T-helper 22 cell (primary cell): ENCODE measurements at places on chromosomes 12 and 14.

- DNase-seq = no peak
These were observed 32.2 kb upstream of the DCD start for GRCh38 chr12:54680374-54680773.

DNA sequence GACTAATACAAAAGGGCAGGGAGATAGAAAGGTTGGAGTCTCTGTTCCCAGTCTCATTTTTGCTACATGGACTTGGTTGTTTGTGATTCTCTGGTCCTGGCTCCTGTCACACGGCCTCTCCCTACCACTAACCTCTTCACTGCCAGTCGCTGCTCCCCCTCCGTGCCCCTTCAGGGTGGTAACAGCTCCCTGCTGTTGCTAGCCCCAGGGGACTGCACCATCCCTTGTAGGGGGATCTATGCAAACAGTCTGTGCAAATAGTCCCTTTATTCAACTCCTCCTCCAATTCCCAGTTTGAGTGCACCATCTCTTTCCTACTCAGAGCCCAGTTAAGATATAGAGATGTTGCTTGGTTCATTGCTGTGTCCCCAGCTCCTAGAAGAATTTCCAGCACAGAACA, 51.1 kb downstream of the CCDC60 start:
- no peak for DNase-seq

DNA sequence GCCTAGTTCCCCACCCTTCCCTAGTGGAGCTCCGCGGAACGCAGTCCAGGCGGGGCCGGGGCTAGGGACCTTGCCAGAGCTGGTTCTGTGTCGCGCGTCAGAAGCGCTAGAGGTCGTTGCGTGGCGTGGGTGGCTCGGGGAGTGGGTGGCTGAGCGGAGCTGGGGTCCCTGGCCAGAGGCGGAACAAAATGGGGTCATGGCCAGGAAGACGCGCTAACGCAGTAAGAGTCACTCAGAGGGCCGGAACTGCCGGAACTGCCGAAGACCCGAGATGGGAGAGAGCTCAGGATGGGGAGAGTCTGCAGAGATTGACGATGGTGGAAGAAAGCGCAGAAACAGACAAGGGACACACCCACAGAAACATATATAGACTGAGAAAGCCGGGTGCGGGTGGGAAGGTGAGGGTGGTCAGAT, 4.8 kb downstream of the DGKA start:
- DNase-seq = no peak

GRCh38 chr12:7065073-7065623, 4.6 kb downstream of the C1S start:
- no peak for DNase-seq

- no peak for DNase-seq
These were observed 6.2 kb downstream of the LIMA1 start for GRCh38 chr12:50276912-50277671.

DNA sequence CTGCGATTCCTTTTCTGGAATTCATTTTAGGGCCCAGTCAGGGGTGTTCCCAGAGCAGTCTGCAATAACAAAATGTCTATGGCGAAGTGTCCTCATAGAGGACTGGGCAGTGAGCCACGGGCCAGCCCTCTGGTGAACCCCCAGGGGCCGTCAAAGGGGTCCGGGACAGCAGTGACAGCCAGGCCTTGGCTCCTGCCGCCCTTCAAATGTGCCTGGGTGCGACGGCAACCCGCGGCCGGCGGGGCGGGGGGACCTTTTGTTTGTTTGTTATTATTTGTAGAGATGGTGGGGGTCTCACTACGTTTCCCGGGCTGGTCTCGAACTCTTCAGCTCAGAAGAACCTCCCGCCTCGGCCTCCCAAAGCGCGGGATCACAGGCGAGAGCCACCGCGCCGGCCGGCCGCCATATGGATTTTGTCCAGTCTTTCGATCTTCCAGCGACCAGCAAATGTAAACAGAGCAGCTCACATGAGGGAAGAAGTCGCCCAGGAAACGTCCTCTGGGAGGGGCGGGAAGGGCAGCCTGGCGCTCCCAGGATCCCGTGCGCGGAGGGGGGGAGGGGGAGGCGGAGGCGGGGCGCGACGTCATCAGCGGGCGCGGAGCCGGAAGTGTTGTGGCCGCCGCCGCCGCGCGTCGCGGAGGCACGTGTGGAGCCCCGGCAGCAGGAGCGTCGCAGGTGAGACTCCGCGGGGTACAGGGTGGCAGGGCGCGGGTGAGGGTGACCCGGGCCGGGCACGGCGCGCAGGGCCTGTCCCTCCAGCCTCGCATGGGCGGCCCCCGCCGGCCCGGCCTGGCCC, at the start of gene TRMT61A:
Gene TRMT61A (plus strand): TSS at position 610 of the 796 bp plus-strand sequence. CDS start 783 bp downstream, outside the sequence.
- peak; percentile 69 for DNase-seq

DNA sequence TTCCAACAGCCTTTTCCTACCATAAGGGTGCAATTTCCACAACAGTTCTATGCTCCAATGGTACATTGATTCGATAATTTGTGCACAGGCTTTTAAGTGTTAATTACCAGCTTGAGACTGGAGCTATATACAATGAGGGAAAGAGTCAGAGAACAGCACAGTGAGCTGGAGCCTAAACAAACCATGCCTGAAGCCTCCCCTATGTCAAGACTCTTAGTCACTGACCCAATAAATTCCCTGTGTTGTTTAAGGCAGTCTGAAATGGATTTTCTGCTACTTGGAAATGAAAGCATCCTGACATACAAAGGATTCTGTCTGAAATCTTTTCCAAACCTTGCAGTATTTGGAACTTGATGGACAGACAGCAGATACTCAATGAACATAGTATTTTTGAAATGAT, 149.0 kb downstream of the EFCAB11 start:
- no peak for DNase-seq

GRCh38 chr12:27460471-27460978, 14.0 kb downstream of the SMCO2 start:
- DNase-seq = no peak

DNA sequence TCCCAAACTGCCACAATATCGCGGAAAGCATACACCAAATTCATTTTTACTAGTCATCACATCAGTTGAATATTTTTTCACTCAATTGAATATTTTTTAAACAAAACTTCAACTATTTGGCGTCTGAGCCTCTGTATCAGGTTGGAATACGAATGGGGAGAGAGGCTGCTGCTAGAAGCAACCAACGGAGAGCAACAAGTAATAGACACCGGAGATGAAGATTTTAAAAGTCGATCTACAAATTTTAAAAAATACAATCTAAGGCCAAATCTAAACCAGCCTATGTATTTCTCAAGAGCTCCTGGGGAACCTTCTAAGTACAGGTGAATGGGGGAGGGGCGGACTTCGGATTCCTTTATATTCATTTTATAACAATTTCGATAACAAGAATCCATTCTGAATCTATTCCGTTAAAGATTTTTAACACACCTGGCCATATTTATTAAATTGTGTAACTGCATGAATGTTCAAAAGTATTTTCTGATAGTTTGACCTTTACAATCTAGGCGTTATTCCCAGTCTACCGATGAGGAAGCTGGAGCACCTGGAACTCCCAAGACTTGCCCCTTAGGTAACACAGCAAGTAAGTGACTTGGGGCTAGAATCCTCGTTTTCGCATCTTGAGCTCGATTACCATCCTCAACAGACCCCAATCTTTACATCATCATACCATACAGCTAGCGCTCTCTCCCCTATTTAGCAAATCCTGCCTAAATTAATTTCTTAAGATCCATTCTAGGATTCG, 1.2 kb downstream of the GNPNAT1 start:
- no peak for DNase-seq

DNA sequence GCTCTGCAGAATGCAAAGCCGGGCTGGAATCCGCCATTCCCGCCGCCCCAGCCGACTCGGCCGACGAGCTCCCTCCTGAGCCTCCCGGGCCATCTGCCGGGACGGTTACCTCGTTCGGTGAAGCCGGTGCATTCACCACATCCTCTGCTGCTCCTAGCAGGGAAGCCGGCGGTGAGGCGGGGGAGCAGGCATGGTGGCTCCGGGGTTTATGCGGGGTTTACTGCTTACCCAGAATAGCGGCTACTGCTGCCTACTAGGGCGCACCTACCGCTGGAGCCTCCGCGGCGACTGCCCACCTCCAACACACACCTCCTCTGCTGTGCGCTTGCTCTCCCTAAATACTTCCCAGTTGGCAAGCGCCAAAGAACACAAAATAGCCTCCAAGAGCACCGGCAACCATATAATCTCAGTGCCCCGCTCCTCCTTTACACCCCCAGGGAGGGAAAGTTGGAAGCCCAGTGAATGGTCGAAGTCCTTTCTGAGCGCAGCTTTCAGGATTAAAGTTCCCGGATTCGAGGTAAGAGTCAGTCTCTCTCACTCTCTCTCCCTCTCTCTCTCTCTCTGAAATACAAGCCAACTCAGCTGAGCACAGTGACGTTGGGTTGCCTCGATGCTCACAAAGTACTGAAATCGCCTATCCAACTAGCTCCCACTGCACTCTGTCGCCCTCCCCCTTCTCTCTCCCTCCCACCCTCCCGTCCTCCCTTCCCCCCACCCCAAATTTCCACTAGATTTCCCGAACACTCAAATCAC, at the start of gene TBX5:
Gene TBX5 (minus strand): TSS at position 626 of the 753 bp plus-strand sequence. CDS start 2,246 bp downstream, outside the sequence.
- no peak for DNase-seq

- no peak for DNase-seq
These were observed 29.4 kb downstream of the ACAD10 start for GRCh38 chr12:111715279-111715678.

DNA sequence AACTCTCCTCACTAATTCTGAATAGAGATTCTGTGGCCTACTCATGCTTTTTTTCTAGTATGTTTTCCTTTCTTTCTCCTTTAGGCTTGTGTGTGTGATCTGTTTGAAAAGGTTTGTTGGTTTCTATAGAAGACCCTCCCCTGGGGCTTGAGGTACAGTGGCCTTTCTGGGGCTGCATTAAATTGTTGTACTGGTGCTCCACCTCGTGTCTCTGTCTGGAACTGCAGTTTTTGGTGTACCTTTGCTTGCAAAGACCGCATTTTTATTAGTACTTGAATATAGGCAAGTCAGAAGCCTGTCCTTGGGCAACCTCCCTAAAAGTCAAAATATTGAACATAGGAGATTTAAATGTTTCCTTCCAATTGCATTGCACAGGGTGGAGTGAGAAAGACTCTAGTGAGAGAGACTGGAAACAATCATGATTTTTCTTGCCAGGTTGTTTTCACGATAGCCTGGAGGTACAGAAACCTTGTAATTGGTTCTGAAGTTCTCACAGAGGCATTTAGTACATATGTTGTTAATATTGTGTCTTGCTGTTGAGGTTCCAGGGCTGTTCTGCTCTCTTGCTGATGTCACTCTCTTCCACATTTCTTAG, 39.0 kb downstream of the SLCO1B1 start:
- DNase-seq = no peak

- DNase-seq = no peak
These were observed 43.5 kb downstream of the FLRT2 start for GRCh38 chr14:85573406-85573805.

DNA sequence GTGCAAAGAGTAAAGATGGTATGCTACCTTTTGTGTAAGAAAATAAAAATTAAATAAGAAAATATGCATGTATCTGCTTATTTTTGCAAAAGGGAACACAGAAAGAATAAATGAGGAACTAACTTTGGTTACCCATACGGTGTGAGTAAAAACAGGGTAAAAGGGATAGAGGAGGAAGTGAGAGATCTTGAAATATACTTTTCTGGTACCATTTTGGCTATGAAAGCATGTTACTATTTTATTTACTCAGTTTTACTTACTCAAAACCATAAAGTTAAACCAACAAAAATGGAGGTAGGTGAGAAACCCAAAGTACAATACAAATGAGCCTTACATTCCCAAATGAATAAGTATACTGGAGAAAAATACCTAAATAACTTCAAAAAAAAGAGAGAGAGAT, 122.0 kb upstream of the EGLN3 start:
- no peak for DNase-seq

DNA sequence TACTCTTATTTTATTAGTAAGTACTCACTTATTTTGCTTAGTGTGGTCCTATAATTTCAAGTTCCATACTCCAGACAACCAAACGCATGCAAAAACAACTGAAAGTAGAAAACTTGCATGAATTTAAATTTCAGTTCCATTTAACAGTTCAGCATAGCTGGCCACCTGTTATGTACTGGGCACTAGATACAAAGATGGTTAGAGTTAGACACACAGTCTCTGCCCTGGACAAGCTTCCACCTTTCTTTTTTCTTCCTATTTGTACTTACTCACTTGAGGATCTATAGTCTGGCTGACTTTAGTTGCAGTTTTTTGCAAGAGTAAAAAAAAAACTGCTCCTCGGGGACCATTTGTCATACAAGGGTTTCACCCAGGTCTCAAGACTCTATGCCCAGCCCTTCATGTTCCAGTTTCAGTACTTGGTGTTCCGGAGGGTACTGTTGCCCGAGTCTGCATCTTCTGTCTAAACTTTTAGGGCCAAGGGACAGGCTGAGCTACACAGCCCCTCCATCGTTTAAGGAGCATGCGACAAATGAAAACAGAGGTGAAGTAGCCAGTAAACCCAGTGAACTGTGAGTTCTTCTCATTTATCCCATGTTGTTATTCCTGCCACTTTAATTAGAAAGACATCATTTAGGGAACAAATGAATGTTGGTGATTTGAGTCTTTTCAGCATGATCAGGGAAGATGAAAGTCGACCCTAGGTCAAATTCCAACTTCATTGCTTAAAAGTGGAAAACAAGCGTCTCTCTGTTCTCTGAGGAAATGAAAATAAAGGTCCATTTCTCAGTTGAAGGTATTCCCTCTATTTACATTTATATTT, 22.3 kb downstream of the RPGRIP1 start:
- no peak for DNase-seq

GRCh38 chr12:119775246-119775895, 101.7 kb downstream of the CIT start:
- no peak for DNase-seq

- no peak for DNase-seq
These were observed 7.5 kb downstream of the UTP20 start for GRCh38 chr12:101287357-101287756.

GRCh38 chr12:99137124-99137855, 492.2 kb downstream of the APAF1 start:
- DNase-seq = no peak

DNA sequence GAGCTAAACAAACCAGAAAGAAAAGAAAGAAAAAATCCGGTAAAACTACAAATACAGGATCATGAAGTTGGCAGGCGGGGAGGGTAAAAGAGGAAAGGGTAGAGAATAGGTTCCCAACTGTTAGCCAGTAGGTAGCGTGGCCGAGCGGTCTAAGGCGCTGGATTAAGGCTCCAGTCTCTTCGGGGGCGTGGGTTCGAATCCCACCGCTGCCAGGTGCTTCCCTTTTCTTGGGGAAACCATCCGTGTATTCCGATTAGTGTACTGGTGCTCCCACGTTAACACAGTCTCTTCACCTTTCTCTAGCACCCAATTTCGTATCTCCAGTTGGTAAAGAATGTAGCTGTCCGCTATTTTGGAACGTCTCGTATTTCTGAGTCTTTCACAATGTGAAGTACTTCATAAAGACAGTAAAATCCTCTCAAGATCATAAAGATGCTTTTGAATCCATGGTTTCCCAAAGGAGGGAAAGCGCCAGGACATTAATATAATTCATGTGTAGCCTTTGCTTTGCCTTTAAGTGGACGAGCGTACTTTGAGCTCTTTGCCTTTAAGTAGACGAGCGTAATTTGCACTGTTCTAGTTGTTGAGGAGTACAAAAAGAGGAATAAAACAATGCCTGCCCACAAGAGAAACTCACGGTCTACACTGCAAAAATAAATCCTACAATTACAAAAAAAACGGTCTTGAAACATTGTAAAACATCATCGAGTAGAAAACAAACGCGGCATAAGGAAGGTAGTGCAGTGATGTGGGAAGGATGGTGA, 19.0 kb upstream of the RNASE12 start:
- DNase-seq = peak; percentile 56

GRCh38 chr14:22691171-22691570, 47.0 kb upstream of the OR6J1 start:
- no peak for DNase-seq

GRCh38 chr14:102570334-102570995, 22.0 kb upstream of the RCOR1 start:
- DNase-seq = no peak
